ENCODE measurements at places on chromosomes 6 and 20. TPM values are rescaled to one million over a fixed set of nuclear protein-coding genes. Genes with fewer than 3 reads are reported as not detected.

GRCh38 chr6:166563200-166563599 lies 23.3 kb downstream of the RAMACL start:
- DNase-seq, result no peak

- DNase-seq, result no peak
Observed at GRCh38 chr20:9122571-9122970, 53.7 kb downstream of the PLCB4 start.

DNA sequence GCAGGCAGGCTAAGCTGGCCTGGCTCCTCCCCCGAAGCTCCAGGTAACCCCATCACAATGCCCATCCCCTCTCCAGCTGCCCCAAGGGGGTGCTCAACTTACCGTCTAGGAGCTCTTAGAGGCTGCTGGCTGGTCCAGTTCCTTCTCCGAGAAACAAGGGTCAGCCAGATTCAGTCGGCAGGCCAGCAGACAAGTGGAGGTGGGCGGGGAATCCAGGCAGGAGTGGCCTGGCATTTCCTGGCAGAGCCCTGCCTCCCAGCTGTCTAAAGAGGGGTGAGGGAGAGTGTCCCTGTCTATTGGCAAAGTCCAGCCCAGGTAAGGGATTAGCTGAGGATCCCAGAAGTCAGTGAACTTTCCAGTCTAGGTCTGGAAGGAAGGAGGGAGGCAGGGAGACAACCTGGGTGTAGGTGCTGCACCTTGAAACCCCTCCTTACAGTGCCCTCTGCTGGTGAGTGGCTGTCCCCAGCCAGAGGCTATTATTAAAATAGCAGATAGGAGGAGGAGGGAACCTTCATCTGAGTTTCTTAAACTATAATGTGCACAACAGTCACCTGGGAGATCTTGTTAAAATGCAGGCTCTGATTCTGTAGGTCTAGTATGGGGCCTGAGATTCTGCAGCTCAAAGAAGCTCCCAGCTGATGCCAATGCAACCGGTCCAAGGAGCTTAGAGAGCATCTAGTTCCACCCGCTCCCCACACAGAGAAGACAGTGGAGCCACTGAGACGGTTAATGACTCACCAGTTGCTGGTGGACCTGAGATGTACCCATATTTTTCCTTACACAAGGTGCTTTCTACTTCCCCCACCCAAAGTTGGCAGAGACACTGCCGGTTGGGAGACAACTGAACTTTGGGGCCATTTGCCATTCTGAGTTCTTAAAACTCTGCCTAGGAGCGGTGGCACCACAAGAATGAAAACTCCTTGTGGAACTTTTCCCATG lies at the start of gene UNC5CL:
Gene UNC5CL (minus strand): TSS at position 162 of the 939 bp plus-strand sequence. CDS start 4,147 bp downstream, outside the sequence.
- peak; percentile 87 for DNase-seq

- DNase-seq, result no peak
Observed at GRCh38 chr6:119166024-119166784, 87.7 kb upstream of the FAM184A start.

GRCh38 chr6:56660381-56660730 lies 17.7 kb upstream of the DST start:
- DNase-seq, result no peak

- DNase-seq, result peak; percentile 77
Observed at GRCh38 chr6:16238057-16238962, at the start of gene GMPR. GMPR (plus strand) TSS chr6:16238587; CDS start chr6:16238694, 107 bp downstream.

DNA sequence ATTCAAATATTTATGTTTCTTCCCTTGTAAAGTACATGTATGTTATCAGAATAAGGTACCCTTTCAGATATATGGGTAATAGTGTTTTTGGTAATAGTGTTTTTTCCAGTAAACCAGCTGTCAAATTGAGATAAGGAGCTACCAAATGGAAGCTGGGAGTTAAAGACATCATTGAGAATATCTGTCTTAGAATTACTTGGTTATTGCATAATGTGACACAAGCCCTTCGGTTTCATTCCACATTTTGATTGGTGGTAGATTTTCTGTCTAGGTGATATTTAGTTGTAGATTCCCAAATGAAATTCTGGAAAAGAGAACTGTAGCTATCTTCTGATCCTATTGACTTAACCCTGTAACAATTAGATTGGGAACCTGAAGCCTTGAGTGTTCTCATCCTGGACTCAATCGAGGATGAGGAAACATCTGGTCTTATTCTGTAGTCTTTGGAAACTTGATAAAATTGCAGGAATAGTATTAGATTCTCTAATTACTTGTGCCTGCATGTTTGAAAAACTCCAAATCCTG lies 75.1 kb upstream of the SYNJ2 start:
- DNase-seq, result no peak

GRCh38 chr6:45545416-45545815 lies 167.7 kb upstream of the SUPT3H start:
- DNase-seq, result no peak

DNA sequence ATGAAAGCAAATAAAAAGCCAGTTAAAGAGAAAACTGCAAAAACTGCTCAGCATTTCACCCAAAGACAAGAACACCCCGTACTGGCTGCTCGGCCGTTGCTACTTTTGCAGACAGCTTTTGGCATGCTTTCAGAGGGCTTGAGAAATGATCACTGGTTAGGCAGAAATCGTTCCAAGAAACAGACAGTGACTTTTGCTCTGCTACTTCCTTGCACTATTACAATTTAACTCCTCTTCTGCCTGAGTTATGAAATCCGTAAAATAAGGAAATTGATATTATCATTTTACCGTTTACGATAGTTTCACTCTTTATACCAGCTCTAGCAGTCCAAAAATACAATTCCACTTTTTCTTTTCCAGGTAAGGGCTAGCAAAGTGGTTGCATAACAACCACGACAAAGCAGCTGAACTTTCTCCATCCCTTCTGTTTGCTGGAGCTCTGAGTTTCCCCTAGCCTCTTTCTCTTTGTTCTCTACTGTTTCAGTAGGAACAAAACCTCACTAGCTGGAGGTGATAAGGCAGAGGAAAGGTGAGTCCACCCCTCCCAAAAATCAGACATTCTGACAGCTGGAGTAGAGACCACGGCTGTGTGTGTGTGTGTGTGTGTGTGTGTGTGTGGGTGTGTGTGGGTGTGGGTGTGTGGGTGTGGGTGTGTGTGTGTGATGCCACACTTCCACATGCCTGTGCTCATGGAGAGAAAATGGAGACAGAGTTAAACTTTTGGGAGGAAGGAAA lies 191.8 kb upstream of the RREB1 start:
- no peak for DNase-seq

DNA sequence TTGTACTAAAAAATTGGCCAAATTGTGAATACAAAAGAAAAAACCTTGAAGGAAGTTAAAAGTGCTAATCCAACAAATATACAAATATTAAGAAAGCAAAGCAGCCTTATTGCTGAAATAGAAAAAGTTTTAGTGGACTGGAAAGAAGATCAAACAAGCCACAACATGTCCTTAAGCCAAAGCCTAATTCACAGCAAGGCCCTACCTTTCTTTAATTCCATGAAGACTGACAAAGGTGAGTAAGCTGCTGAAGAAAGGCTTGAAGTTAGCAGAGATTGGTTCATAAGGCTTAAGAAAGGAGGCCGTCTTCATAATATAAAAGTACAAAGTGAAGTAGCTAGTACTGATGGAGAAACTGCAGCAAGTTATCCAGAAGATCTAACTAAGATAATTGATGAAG lies 53.5 kb downstream of the TINAG start:
- no peak for DNase-seq

- no peak for DNase-seq
Observed at GRCh38 chr20:20497242-20497978, 129.5 kb downstream of the INSM1 start.

- no peak for DNase-seq
Observed at GRCh38 chr6:44315516-44315915, 2.4 kb upstream of the AARS2 start.

DNA sequence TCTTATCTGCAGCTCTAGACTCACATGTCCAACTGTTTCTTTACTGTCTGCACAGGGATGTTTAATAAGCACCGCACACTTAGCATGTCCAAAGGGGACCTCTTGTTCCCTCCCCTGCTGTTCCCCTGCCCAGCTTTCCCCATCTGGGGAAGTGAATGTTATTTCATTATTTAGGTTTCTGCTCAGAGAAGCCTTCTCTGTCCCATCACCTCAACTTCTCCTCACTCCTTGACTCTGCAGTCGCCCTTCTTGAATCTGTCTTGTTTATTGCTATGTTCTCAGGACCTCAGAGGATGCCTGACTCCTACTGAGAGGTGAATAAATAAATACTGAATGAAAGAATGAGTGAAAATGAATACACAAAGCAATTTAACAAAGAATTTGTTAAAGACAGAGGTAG lies 121.0 kb downstream of the SASH1 start:
- no peak for DNase-seq

GRCh38 chr6:753486-753885 lies 60.5 kb upstream of the EXOC2 start:
- DNase-seq, result no peak

GRCh38 chr6:107730683-107731314 lies 93.3 kb downstream of the SCML4 start:
- no peak for DNase-seq

DNA sequence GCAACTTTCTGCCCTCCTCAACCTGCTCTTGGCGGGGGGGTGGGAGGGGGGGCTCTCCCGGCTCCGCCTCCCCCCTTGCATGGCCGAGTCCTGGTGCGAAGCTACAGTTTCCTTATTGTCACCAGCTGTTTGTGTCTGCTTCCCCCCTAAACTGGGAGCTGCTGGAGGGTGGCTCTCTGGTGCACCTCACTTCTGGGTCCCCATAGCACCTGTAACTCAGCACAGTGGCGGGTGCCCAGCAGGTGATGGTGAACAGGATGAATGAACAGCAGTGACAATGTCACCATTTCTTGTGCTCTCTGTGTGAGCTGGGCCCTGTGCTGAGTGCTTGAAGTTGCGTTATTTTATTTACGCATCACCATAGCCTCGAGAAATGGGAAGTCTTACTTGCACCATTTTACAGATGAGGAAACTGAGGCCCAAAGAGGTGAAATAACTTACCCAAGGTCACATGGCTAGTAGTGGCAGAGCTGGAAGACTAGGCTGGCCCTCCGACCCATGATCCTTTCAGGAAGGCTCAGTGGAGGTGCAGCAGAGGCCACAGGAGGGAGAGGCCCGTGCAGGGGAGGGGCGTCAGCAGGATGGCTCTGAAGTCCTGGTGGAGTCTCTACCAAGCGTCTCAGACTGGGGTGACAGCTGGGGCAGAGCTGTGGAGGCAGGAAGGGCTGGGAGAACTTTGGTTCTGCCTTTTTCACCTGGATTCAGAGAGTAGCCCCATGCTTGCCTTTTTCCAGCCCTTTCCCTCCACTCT lies 41.8 kb downstream of the SRC start:
- DNase-seq, result peak; percentile 18

DNA sequence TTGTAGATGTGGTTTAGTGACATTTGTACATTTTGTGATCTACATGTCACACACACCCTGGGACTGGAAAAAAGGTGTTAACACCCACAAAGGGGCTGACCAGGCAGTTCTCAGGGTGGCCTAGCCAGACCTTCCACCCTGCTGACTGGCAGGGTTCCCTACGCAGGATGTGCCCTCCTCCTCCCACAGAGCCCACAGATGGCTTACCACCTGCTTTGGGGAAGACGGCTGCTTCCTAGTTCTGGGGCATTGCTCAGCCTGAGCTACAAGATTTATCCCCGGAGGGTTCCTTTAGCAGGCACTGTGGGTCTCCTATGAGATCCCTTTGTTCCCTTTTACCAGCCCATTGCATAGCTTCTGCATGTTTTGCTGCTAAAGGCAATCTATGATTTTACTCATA lies 35.1 kb downstream of the SNAP25 start:
- no peak for DNase-seq

DNA sequence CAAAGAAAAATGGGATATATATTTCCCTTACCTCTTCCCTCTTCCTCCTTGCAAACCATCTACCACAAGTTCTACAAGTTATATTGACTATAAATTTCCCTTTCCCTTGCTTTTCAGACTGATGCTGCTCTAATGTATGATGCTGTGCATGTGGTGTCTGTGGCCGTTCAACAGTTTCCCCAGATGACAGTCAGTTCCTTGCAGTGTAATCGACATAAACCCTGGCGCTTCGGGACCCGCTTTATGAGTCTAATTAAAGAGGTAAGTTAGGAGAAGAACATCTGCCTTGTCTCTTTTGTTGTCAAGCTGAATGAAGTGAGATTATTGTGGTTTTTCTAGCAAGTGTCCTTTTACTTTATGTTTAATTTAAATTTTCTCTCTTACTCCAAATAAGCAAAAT lies 406.0 kb downstream of the GRIK2 start:
- no peak for DNase-seq

DNA sequence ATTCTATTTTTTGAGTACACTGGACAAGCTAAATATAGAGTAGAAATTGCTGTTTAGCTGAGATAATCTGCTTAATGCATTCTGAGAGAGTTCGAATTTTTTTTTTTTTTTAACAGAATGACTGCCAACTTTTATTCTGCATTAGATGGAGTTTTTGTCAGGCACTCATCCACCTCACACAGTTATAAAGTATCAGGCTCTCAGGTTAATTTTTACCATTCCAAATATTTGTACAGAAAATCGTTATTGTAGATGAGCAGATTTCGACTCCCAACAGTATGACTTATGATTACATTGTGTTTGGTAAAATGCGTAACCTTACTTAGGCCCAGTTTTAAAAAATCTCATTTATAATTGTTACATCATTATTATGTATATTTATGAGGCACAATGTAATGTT lies 1731.0 kb downstream of the GRIK2 start:
- no peak for DNase-seq

DNA sequence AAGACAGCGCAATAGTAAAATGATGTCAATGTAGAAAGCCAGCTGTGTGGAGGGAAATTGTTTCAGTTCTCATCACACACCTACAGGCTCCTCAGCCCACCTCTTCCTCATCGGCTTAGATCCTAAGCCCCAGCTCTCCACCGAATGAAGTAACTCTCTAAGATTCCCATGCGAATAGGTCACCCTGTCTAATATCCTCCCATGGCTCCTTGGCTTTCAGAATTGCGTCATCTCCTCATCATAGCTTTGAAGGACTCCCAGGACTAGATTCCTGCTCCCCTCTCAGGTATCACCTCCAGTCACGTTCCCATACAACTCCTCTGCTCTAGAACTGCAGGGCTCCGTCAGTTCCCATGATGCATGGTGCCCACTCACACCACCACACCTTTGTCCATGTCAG lies 16.2 kb upstream of the SLC22A16 start:
- no peak for DNase-seq

GRCh38 chr6:160978141-160978901 lies 13.2 kb upstream of the MAP3K4 start:
- no peak for DNase-seq

CAP2 gene
- polyA plus RNA-seq, result 4.0 TPM

ANGPT4 gene
- polyA plus RNA-seq, result 0.34 TPM

CNPY3 gene
- 41.9 TPM for polyA plus RNA-seq

GTF3C6 gene
- 37.1 TPM for polyA plus RNA-seq

TP53TG5 gene
- not detected for polyA plus RNA-seq

ZNF391 gene
- 1.2 TPM for polyA plus RNA-seq

TMEM217 gene
- 1.7 TPM for polyA plus RNA-seq

NKX2-2 gene
- 11.5 TPM for polyA plus RNA-seq

SEL1L2 gene
- polyA plus RNA-seq, result 0.46 TPM

BHLHE23 gene
- polyA plus RNA-seq, result not detected

FOXC1 gene
- 0.99 TPM for polyA plus RNA-seq

ELOVL5 gene
- 5.0 TPM for polyA plus RNA-seq

PCIF1 gene
- 22.9 TPM for polyA plus RNA-seq

RSPH4A gene
- polyA plus RNA-seq, result 0.76 TPM

SLC22A16 gene
- 0.26 TPM for polyA plus RNA-seq

GTF2H4 gene
- 34.6 TPM for polyA plus RNA-seq

CDKAL1 gene
- 3.3 TPM for polyA plus RNA-seq

RAET1G gene
- not detected for polyA plus RNA-seq

PNLDC1 gene
- 1.4 TPM for polyA plus RNA-seq

TMEM151B gene
- polyA plus RNA-seq, result 0.54 TPM
